ENCODE measurements at places on chromosomes 7 and 10. TPM values are rescaled to one million over a fixed set of nuclear protein-coding genes. Genes with fewer than 3 reads are reported as not detected.

GRCh38 chr10:90635111-90635765 lies 222.6 kb downstream of the HTR7 start:
- DNase-seq: no peak

The MYOZ1 gene
- total RNA-seq: not detected

The ACTR3C gene
- 17.8 TPM for total RNA-seq

DNA sequence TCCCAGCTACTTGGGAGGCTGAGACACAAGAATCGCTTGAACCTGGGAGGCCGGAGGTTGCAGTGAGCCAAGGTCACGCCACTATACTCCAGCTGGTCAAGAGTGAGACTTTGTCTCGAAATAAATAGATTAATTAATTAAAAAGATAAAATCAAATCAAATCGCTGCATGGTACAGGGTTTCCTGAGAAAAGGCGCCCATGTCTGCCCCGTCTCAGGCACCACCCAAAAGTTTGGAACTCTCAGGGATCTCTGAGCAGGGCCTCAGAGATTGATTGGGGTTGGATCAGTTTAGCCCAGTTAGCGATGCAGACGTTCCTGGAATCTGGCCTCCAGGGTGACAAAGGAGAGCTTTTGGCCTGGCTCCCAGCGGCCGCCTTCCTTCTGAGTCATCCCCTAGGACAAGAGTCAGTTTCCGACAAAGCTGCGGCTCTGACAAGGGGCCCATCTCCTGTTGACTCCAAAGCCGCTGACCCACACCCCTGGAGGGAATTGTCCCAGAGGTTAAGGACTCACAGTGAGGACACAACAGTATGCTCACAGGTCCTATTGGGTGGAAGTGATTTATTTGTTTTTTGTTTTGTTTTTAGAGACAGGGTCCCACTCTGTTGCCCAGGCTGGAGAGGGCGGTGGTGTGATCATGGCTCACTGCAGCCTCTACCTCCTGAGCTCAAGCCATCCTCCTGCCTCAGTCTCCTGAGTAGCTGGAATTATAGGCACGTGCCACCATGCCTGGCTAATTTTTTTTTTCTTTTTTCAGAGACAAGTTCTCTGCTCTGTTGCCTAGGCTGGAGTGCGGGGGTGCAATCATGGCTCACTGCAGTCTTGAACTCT lies 6.8 kb downstream of the ORAI2 start:
- DNase-seq: no peak

GRCh38 chr7:49001610-49002033 lies 77.3 kb downstream of the CDC14C start:
- no peak for DNase-seq

The PGAM1 gene
- total RNA-seq: 102 TPM

- DNase-seq: no peak
These were observed 35.8 kb downstream of the PAX2 start for GRCh38 chr10:100781145-100781665.

The SORCS1 gene
- total RNA-seq: not detected

GRCh38 chr10:128419466-128420019 lies 293.3 kb upstream of the MKI67 start:
- DNase-seq: no peak

DNA sequence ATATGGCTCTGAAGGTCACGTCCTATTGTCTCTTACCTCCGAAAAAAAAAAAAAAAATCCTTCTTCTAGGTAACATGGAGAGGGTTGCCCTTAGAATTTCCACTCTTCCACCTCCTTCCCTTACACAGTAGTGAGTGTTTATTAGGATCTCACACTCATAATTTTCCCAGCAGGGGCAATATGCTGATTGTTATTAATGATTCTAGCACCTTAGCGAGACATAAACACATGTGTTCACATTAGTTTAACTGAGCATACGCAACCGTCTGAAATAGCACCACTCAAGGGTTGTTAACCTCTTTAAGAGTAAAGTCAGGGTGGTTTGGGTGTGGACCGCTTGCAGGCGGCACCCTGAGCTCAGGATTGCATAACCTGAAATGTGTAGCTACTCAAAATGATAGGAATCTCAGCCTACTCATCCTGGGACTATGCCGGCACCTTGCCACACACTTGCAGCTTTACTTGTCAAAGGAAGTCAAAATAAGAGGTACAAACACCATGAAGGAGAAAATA lies 52.2 kb downstream of the CPEB3 start:
- no peak for DNase-seq

DNA sequence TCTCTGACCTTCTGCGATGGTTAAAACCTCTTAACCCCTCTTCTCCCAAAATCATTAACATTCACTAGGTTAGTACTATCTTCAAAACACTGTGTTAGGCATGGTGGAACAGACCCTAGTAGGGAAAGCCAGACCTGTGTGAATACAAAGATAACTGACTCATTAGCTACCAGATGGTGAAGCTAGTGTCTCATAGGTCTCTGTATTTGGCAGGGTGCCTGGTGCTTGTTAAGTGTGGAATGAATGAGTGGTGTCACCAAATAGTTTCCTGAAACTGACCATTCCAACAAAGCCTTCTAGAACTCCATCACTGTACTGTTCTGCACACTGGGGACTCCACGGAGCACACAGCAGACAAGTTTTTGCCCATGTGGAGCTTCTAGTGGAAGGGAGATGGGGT lies 27.7 kb upstream of the TM9SF3 start:
- no peak for DNase-seq

- peak; percentile 33 for DNase-seq
These were observed 6.6 kb upstream of the TPK1 start for GRCh38 chr7:144842377-144842851.

The UCMA gene
- total RNA-seq: not detected

DNA sequence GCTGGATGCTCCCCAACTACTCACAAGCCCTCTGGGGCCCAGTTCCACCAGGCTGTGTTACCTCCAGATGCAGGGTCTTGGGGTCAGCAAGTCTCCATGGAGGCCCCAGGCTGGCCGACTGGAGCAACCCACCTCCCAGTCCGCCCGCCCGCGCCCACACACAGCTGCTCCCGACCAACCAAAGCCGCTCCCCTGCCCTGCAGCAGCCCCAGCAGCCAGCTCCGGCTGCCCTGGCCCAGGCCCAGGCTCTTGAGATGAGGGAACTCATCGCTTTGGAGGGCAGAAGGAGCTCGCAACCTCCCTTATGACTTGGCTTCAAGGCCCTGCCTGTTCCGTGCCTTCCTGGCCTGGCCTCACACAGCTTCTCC lies 47.2 kb downstream of the LRRC20 start:
- DNase-seq: no peak

DNA sequence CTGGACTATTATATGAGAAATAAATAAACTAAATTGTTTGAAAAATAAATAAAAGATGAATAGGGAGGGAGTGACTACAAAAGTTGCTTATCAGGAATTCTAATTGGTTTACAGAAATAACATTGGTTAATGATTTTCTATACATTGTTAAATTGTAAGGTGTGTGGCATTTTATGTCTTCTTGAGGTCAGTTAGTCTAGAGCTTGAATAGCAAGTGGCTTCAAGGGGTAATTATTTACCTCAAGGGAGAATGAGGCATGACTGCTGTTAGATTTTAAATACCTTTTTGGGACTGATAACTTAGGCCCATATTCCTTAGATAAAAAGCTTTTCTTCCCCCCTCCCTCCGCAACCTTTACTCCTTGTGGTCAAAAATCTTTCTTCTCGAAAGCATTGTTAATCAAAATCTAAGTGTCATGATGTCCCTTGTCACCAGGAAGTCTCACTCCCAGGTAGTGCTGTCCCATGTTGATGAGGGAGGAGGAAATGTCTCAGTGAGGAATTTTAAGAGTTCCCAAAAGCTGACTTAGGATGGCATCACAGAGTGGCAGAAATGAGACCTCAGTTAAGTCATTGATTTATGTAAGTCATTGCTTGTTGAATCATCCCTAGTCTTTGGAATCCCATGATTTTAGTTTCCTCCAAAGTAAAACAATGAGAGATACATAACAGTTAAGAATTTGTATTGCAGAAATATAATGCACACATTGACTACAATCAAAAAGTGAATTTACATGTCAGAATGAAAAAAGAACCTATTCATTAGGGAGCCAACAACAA lies 71.5 kb downstream of the MAPK8 start:
- no peak for DNase-seq

The CLEC5A gene
- 0.84 TPM for total RNA-seq

GRCh38 chr10:52703898-52704297 lies 68.7 kb downstream of the MBL2 start:
- DNase-seq: no peak

DNA sequence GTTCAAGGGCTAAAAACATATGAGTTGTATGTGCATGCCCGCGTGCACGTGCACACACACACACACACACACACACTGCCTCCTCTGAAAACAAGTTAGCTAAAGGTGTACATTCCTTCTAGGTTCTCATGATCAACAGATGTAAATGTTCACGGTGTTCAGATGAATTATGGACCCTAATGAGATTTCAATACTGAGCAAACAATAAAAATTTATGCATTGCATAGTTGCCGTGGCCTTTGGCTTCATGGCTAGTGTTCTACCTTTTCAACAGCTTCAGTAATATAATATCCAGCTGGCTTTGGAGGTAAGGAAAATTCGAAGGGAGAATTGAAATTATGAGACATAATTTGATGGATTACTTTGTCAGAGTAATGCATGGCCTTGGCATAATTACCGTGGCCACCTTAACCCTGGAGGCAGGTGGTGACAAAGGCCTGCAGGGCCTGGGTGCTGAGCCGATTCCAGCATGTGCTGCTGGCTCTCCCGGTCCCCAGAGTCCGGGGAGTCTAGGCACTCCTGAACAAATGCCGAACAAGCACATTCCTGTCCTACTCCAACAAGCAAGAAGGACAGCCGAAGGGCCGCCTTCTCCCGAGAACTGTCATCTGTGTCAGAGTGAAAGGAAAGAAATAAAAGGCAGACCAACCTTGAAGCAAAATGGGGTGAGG lies 166.6 kb upstream of the TCF7L2 start:
- no peak for DNase-seq

- no peak for DNase-seq
These were observed 274.7 kb downstream of the USP6NL start for GRCh38 chr10:11336722-11337162.

GRCh38 chr10:24382596-24382978 lies 173.6 kb downstream of the KIAA1217 start:
- DNase-seq: no peak

The NKX2-3 gene
- total RNA-seq: not detected

The ABCC2 gene
- total RNA-seq: 6.5 TPM

- DNase-seq: no peak
These were observed 141.3 kb upstream of the FZD8 start for GRCh38 chr10:35783305-35783838.

The SKAP2 gene
- 8.5 TPM for total RNA-seq

DNA sequence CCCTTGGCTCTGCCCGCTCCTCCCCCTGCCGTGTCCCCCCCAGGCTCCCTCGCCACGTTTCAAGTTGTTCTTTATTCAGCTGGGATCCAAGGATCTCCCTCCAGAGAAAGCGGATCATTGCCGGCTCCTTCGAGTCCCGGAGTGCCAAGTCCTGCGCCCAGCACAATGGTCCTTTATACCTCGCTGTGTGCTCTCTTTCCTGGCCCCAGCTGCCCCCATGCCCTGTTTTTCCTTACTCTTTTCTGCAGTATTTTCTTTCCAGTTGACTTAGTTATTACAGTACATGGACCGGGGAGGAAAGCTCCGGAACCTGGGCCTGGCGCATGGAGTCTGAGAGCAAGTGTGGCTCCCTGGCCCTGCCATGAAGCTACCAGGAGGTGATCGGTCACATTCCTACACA lies 88.1 kb upstream of the KMT2C start:
- no peak for DNase-seq

GRCh38 chr10:119416855-119417254 lies 125.7 kb downstream of the RGS10 start:
- peak; percentile 62 for DNase-seq

The AKR1C2 gene
- not detected for total RNA-seq

The GRID2IP gene
- 0.47 TPM for total RNA-seq

DNA sequence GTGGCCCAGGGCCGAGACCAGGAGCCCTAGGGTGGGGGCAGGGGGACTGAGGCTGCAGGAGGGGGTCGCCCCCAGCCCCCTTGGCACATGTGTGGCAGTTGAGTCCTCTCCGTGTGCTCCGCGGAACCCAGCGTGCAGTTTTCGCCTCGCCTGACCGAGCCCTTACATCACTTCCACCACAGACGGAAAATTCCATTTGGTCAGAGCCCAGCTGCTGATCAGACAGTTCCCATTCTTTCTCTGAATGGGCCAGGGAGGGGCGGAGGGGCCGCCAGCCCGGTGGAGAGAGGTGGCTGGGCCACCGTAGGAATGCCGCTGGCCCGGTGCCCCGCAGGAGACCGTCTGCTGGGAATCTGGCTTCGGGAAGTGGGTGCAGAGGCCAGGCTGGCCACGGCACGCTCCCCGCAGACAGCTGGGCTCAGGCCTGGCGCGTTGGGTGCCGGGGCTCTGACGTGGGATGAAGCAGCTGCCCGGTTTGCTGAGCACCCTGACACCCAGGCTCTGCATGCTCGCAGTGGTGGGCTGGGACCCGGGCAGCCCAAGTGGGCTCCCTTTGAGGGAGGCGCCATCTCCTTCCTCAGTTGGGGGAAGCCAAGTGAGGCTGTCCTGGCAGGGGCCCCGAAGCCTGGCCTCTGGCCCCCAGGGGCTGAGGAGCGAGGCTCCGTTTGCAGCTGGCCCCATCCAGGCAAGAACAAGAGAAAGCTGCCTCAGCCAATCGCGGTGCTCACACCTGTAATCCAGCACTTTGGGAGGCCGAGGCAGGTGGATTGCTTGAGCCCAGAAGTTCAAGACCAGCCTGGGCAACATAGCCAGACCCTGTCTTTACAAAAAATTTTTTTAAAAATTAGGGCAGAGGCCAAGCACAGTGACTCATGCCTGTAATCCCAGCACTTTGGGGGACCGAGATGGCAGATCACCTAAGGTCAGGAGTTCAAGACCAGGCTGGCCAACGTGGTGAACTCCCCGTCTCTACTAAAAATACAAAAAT lies 9.9 kb downstream of the TTYH3 start:
- no peak for DNase-seq

The SMO gene
- total RNA-seq: not detected

The ZC3HAV1L gene
- 3.8 TPM for total RNA-seq

GRCh38 chr10:11898372-11899066 lies 75.4 kb downstream of the PROSER2 start:
- DNase-seq: no peak

- DNase-seq: no peak
These were observed 248.7 kb downstream of the CAMK1D start for GRCh38 chr10:12597788-12598765.
